ENCODE measurements at places on chromosomes 4 and X.

- DNase-seq = no peak
Observed at GRCh38 chr4:13777341-13777740, 149.8 kb upstream of the BOD1L1 start.

- DNase-seq = no peak
Observed at GRCh38 chrX:129678614-129679195, 23.9 kb upstream of the APLN start.

GRCh38 chr4:48248559-48248953, 21.1 kb downstream of the TEC start:
- DNase-seq = no peak

DNA sequence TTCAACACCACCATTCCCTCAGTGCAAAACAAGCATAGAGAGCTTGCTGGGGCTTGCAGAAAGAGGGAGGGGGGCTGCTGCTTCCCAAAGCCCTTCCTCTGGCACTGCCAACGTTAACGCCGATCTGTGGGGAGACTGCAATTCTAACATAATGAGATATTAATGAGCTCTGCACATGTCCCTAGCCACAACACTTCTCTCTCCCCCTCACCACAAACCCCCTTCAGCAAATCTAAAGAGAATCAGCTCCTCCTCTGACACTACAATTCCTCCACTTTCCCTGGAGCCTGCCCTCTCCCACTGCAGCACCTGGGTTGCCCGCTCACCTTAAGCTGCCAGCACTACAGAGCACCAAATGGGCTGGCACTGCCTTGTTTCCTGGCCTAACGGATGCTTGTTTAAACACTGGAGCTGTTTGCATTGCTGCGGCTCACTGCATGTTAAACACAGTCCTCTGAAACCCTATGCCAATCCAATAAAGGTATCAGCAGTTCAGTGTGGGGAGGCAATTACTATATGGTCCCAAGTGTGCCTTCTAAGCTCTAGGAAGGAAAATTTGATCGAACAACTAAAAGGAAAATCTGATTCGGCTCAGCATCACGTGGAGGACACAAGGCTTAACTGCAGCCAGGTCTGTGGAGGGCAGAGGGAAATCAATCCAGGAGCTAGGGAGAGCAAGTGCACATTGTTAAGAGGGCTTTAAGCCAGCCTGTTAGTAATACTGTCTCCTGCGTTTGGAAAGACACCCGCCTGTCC, 232.4 kb downstream of the MAML3 start:
- no peak for DNase-seq

- no peak for DNase-seq
Observed at GRCh38 chr4:81021981-81022380, 8.5 kb upstream of the BMP3 start.

DNA sequence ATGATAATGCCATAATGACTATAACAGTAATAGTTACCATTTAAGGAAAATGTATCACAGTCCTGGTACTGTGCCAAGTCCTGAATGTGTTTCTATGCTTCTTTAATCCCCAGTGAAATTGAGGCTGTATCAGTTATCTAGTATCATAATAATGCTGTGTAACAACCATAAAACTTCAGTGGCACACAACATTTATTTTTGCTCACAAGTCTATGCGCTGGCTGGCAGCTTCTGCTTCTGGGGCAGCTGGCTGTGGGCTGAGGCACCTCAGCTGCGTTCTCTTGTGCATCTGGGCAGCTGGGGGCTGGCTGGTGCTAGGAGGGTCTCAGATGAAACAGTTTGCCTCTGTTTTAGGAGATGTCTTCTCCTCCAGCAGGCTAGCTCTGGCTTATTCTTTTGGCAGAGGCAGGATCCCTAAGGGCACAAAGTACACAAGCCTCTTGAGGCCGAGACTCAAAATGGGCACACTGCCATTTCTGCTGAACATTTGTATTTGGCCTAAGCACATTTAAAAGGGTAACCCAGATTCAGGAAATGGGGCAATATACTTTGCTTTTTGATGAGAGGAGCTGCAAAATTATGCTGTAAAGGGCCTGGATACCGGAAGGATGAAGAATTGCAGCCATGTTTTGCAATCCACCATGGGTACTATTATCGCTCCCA, 62.6 kb upstream of the DHX15 start:
- DNase-seq = no peak

- DNase-seq = no peak
Observed at GRCh38 chr4:83382850-83383249, 48.2 kb upstream of the HPSE start.

DNA sequence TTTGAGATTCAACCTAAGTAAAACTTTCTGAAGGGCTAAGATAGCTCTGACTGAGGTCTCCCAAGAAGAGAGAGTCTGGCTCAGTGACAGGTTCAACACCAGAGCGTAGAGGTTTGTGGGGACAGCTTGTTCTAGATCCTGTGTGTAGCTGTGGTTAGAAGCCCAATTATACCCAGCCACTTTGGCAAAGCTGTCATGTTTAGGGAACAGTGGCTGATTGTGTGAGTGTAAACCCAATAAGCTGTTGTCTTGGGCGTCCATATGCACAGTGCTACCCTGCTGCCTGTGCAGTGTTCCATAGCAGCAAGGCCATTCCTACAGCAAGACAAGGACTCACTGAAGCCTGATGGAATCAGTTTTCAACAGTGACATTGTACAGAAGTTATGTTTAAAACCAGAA, 11.2 kb upstream of the SCRG1 start:
- no peak for DNase-seq

DNA sequence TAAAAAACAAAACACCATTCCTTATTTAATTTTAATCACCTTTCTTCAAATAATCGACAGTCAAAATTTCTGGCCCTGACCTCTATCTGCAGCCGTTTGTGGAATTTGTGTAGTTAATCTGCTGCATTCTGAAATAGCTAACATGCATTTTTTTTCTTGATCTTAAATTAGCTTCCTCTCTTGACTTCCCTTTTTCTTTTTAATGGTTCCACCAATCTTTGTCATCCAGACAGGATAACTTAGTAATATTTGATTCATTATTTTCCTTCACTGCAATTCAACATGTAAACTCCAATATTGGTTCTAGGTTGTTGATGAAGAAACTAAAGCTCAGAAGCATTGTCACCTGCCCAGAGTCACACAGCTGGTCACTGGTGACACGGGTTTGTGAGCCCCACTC, 77.3 kb downstream of the ARHGAP10 start:
- no peak for DNase-seq

GRCh38 chr4:123870216-123870876, 473.8 kb downstream of the SPRY1 start:
- DNase-seq = no peak

DNA sequence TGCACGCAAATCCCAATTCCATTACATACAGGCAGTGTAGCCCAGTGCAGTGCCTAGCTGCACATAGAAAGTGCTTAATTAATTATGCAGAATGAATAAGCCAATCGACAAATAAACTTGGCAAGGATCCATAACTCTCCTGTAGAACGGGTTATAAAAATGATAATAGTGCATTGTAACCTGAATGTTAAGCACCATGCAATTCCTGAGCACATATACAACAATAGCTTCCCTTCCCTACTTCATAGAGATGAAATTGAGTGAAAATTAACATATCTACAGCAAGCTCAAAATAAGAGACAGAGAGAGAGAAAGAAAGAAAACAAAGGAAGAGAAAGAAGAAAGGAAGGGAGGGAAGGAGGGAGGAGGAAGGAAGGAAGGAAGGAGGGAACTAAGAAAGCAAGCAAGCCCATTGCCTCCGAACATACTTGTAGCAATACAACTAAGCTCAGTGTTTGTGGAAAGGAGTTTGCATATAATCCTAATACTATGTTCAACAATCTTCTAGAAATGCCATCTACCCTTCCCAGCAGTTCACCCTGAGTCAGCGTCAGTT, 1074.0 kb upstream of the LCORL start:
- no peak for DNase-seq

- DNase-seq = no peak
Observed at GRCh38 chr4:14449308-14449707, 553.0 kb upstream of the CPEB2 start.

DNA sequence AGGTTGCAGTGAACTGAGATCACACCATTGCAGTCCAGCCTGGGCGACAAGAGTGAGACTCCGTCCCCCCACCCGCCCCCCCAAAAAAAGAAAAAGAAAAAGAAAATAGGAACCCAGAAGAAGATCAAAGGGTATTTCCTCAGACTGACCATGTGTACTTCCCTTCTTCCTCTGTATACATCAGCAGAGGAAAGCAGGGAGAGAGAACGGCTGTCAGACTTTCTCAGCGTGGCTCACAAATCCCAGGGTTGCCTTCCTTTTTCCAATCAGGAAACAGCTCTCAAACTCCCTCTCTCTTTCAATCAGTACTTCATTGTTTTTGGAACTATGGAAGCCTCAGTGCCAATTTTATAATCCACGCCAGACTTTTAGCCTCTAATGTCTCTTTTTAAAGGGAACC, 59.1 kb downstream of the CHRNA9 start:
- DNase-seq = no peak

DNA sequence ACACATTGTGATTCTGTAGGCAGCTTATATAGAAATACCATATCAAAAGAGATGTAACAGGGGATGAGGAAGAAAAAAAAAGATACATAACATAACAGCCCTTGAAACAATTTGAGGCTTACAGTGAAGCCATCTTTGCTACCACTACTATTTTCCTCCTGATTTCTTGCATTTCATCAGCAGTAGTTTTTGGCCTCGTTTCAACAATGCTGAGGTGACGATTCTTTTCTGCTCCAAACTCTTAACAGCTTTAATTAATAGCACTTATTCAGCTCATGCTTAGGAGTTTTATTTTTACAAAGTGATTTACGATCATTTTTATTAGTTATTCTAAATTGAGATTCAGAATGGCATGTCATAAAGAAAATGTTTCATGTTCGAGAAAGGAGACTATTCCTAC, 163.2 kb downstream of the DCK start:
- no peak for DNase-seq

DNA sequence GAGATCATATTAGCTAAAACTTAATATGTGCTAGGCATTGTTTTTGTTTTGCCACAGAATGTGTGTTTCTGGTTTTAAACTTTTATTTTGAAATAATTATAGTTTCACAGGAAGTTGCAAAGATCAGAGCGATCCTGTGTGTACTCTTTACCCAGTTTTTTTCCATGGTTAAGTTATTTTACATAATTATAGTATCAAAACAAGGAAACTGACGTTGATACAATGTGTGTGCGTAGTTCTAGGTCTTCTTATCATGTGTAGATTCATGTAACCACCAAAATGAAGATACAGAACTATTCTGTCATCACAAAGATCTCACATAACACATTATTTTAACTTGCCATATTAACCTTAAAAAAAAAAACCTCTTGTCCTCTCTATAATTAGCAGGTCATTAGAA, 69.2 kb downstream of the BLTP1 start:
- DNase-seq = no peak

- DNase-seq = no peak
Observed at GRCh38 chr4:128596115-128596514, 213.4 kb upstream of the JADE1 start.

DNA sequence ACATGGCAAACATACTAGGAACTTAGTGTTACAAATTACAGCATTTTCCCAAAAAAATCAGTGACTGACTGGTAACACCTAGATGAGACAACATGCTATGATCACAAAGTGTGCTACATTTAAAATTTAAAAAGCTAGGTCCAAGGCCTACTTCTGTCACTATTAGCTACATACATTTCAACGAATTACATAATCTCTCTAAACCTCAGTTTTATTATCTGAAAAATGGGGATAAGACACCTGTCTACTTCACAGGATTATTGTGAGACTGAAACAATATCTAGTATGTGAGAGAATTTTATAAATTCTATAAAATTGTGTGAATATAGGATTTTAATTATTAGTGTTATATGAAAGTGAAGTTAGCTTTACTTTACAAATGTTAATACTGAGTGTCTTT, 228.5 kb downstream of the DCLK2 start:
- DNase-seq = no peak

DNA sequence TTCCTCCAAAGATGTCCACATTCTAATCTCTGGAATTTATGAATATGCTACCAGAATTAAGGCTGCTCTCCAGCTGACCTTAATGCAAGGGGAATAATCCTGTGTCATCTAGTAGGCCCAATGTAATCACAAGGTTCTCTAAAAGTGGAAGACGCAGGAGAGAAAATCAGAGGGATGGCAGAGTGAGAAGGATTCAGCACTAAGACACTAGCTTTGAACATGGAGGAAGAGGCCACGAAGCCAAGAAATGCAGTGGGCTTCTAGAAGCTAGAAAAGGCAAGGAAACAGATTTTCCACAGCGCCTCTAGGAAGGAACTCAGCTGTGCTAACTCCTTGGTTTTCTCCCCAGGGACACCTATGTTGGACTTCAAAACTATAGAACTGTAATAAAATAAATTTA, 240.7 kb upstream of the TRAM1L1 start:
- DNase-seq = no peak

- no peak for DNase-seq
Observed at GRCh38 chrX:34467437-34467836, 189.6 kb downstream of the TMEM47 start.

- no peak for DNase-seq
Observed at GRCh38 chr4:176755613-176756012, 37.1 kb downstream of the VEGFC start.

DNA sequence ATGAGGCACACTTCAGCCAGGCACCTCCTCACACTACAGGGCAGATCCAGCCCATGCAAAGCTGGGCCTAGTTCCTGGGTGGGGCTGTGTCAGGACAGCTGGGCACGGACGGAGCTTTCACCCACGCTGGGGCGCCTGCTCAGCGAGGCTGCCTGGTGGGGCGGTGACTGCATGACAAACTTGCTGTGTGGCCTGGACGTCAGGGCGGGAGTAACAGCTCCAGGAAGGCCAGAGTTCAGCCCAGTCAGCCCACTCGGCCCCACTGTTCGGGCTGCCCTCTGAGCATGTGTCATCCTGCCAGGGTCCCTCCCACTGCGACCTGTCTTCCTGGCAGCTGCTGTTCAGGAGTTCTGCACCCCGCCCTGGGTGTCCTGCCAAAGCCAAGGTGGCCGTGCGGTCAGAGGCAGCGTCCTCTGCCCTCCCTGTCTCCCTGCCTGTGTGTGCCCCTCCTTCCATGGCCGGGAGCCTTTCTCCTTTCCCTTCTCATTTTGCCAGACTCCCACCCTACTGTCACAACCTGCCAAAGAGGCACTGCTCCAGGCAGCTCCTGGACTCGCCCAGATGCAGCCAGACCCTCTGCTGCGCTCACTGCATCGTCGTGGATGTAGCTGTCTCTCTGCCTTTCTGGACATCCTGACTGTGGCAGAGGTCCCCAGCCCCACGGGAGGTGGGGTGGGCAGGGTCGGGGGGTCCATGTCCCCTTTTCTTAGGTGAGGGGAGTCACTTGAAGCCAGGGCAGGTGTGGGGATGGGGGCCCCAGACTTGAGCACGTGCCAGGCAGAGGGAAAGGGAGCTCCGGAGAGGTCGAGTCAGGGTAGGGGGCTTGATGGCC, 33.0 kb upstream of the KIAA0232 start:
- DNase-seq = peak; percentile 47

GRCh38 chr4:100042235-100042634, 92.2 kb upstream of the H2AZ1 start:
- DNase-seq = no peak

GRCh38 chr4:127214931-127215330, 417.8 kb upstream of the INTU start:
- no peak for DNase-seq
